ENCODE measurements at places on chromosomes 12 and 14.

DNA sequence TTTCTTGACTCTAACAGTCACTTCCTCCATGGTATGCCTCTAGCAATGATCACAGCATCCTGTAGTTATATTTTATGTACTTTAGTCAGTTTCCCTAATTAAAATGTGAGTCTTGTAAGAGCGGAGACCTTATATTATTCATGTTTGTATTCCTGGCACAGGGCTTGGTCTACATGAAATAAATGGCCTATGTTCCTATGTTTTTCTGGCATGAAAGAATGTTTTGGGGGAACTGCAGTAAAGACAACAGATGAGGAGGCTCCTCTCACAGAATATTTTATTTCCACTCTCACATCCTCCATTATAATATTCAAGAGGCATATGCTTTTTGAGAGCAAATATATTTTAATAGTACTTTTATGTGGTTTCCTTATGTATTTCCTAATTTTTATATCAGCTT, 429.8 kb upstream of the PDE3A start:
- no peak for DNase-seq
- no peaks in the 10 kb centered on the region for H3K36me3 ChIP-seq
- no peak overlapping the region for H3K27ac ChIP-seq
- no peak overlapping the region for H3K4me3 ChIP-seq
- no peaks in the 10 kb centered on the region for H3K27me3 ChIP-seq

DNA sequence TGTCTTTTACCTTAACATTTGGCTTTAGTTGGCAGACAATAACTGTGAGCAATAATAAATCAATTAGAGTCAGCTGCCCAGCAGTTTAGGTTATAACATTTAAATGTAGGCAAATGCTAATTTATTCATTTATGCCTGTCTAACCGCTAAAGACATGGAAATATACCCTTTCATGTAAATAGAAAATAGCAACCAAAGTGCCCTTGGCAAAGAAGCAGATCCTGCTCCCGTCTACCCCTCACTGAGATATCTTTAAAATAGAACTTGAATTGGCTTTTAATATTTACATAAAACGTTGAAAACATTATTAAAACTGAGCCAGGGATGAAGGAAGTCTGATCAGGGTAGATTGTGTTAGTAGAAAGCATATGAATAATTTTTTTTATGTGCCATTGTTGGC, 67.3 kb downstream of the ATP23 start:
- no peak for DNase-seq
- H3K4me1 ChIP-seq, result no peaks in the 10 kb centered on the region
- no peaks in the 10 kb centered on the region for H3K27me3 ChIP-seq
- H3K36me3 ChIP-seq, result no peaks in the 10 kb centered on the region
- H3K27ac ChIP-seq, result no peak overlapping the region

GRCh38 chr12:89506050-89506449, 18.5 kb downstream of the GALNT4 start:
- H3K27ac ChIP-seq, result no peak overlapping the region
- H3K27me3 ChIP-seq, result no peaks in the 10 kb centered on the region
- H3K4me1 ChIP-seq, result no peaks in the 10 kb centered on the region
- no peak for DNase-seq
- no peaks in the 10 kb centered on the region for H3K36me3 ChIP-seq

GRCh38 chr14:28987516-28987915, 220.9 kb downstream of the FOXG1 start:
- no peaks in the 10 kb centered on the region for H3K27me3 ChIP-seq
- no peak overlapping the region for H3K27ac ChIP-seq
- no peak overlapping the region for H3K4me3 ChIP-seq
- no peaks in the 10 kb centered on the region for H3K36me3 ChIP-seq
- no peak for DNase-seq

- H3K4me1 ChIP-seq, result no peaks in the 10 kb centered on the region
- DNase-seq, result no peak
- no peak overlapping the region for H3K4me3 ChIP-seq
- no peaks in the 10 kb centered on the region for H3K27me3 ChIP-seq
Measured at GRCh38 chr12:70268972-70269371, 25.7 kb downstream of the CNOT2 start.

GRCh38 chr12:64747695-64748094, 11.5 kb downstream of the GNS start:
- no peak for DNase-seq
- no peaks in the 10 kb centered on the region for H3K27me3 ChIP-seq
- H3K36me3 ChIP-seq, result no peaks in the 10 kb centered on the region
- no peak overlapping the region for H3K4me3 ChIP-seq
- H3K4me1 ChIP-seq, result no peaks in the 10 kb centered on the region

- H3K4me3 ChIP-seq, result peak overlapping the region; percentile 67
- H3K27me3 ChIP-seq, result no peaks in the 10 kb centered on the region
- H3K27ac ChIP-seq, result peak overlapping the region; percentile 97
- H3K4me1 ChIP-seq, result no peaks in the 10 kb centered on the region
- no peaks in the 10 kb centered on the region for H3K36me3 ChIP-seq
- no peak for DNase-seq
Measured at GRCh38 chr14:31205681-31206535, 1.7 kb downstream of the HECTD1 start.

- no peaks in the 10 kb centered on the region for H3K27me3 ChIP-seq
- no peak overlapping the region for H3K4me3 ChIP-seq
- H3K27ac ChIP-seq, result no peak overlapping the region
- no peaks in the 10 kb centered on the region for H3K4me1 ChIP-seq
- H3K36me3 ChIP-seq, result no peaks in the 10 kb centered on the region
- DNase-seq, result no peak
Measured at GRCh38 chr12:25692115-25693035, 139.3 kb upstream of the LMNTD1 start.

DNA sequence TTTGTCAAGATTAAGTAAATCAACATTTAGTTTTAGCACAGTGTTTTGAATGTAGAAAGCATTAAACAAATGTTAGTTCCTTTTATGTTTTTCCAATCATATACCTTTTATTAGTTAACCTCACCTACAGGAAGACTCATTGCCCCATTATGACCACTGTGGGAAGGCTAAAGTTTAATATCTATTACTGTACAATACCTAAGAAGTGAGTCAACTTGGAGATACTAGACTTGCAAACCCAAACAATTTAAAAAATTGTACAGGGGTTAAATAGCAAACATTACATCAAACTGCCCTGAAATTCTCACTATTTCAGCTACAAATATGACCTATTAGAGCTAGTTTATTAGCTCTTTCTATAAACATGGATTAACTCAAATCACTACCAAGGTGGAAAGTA, 8.6 kb upstream of the G2E3 start:
- H3K4me1 ChIP-seq, result no peaks in the 10 kb centered on the region
- H3K36me3 ChIP-seq, result no peaks in the 10 kb centered on the region
- no peak overlapping the region for H3K4me3 ChIP-seq
- no peaks in the 10 kb centered on the region for H3K27me3 ChIP-seq
- H3K27ac ChIP-seq, result no peak overlapping the region
- no peak for DNase-seq

DNA sequence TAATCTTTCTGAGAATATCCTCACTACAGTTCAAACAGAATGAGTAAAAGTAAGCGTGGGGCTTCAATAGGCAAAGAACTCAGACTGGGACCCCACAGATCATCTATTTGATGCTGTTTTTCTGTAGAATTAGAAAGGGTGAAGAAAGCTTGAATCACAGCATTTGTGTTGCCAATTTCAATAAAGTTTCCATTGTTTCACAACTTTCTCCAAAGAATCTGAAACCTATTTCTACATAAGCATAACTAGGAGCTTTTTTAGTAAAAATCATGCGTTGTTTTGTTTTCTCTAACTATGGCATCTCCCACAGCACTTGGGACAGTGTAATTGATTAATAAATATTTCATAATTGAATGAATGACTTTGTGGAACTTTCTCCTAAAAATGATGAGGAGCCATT, 16.7 kb upstream of the NEDD1 start:
- no peaks in the 10 kb centered on the region for H3K36me3 ChIP-seq
- H3K4me1 ChIP-seq, result no peaks in the 10 kb centered on the region
- H3K27ac ChIP-seq, result no peak overlapping the region
- H3K4me3 ChIP-seq, result no peak overlapping the region

DNA sequence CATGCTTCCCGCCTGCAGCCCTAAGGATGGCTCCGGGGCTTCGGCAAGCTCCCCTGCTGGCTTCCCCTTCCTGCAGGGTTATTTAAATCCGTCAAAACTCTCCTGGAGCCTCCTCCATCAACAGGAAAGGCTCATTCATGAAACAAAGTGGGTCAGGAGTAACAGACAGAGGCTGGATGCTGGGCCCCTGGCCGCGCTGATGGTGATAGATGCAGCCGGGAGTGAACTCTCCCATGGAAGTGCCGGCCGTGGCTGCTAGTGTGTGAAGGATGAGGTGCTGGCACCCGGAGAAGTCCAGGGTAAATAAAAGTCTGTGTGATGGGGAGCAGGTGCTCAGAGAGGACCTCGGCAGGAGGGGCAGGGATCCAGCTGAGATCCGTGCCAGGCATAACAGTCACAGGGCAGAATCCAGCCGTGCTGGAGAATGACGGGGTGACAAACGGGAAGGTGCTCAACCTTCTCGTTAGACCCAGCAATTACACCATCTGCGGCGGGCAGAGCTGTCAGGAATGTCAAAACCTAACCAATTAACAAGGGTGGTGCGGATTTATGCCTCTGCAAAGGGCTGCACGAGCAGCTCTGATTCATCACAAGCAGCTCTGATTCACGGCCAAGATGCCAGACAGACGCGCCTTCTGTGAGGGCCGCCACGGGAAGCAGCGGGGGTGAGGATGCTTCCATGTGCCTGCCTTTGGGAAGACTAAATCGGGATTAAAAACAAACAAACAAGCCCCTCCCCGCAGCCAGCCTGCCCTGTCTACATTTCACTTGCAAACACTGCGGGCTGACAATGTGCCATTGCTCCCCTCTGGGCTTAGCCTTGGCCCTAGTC, 55.6 kb downstream of the SYNE3 start:
- no peaks in the 10 kb centered on the region for H3K27me3 ChIP-seq
- H3K4me1 ChIP-seq, result peaks cover 8% of the 10 kb centered on the region
- H3K27ac ChIP-seq, result peak overlapping the region; percentile 44
- peak; percentile 60 for DNase-seq
- H3K36me3 ChIP-seq, result no peaks in the 10 kb centered on the region
- no peak overlapping the region for H3K4me3 ChIP-seq

DNA sequence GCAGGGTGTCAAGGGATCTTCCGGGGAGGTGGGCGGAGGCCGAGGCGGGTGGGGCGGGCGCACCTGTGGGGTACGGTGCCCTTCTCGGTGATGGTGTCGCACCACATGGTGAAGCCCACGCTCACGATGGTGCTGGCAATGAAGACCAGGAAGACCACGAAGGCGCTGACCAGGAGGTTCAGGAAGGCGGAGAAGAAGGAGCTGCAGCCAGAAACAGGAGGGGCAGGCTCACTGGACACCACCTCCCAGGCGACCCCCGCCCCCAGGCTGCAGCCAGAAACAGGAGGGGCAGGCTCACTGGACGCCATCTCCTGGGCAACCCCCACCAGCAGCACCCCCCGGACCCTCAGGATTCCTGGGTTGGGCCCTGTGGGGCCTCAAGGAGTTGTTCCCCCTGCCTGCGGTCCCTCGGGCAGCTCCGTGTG, 7.6 kb downstream of the TMEM179 start:
- no peak overlapping the region for H3K4me3 ChIP-seq
- DNase-seq, result no peak
- H3K4me1 ChIP-seq, result no peaks in the 10 kb centered on the region
- H3K27ac ChIP-seq, result no peak overlapping the region
- H3K36me3 ChIP-seq, result no peaks in the 10 kb centered on the region
- H3K27me3 ChIP-seq, result no peaks in the 10 kb centered on the region

DNA sequence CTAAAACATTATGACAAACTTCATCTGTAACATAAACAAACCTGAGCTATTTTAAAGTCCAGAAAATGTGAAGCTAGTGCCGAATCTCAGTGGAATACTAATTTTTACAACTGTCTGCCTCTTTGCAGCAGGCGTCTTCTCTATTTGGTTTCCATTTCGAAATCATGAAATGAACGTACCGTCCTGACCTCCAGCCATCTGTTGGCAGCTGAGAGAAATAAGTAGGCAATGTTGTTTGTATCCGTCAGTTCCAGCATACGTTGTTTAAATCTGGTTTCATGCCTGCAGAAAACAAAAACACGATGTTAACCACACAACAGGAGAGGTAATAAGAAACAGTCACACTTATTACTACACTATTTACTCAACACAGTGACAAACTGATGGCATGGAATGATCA, 54.3 kb upstream of the KCNJ8 start:
- H3K36me3 ChIP-seq, result no peaks in the 10 kb centered on the region
- peak overlapping the region; percentile 95 for H3K27ac ChIP-seq
- H3K27me3 ChIP-seq, result no peaks in the 10 kb centered on the region
- H3K4me3 ChIP-seq, result no peak overlapping the region

DNA sequence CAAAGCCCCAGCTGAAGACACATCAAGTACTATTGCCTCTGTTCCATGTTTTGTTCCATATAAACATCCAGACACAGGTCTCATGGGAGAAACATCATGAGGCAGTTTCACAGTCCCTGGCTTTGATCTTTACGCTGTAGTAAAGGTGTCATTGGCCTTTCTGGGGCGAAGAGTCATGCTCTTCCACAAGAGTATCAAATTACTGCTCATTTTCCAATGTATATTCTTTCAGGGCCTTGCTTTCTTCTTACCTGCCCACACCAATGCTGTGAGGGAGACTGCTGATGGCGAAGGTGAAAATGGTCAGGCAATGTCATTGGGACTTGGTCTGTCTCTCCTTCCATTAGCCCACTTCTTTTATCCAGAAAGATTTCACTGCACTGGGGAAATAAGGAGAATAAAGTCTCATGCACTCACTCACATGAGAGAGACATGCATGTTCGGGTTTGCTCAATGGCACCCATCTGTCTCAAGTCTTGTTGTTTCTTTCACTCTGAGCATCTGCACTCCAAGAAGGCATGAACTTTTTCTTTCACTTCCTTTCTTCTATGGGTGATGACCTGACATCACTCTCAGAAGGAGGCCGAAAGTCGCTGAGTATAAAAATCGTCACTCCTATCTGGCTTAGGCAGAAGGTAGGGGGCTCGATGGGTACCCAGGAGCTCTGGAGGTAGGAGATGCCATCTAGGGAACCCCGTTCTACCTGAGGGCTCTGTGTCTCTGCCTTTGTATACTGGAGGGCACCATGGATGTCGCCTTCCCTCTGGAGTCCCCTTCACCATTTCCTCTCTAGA, 1.3 kb upstream of the JDP2 start:
- no peaks in the 10 kb centered on the region for H3K4me1 ChIP-seq
- no peaks in the 10 kb centered on the region for H3K27me3 ChIP-seq
- H3K27ac ChIP-seq, result peak overlapping the region; percentile 88
- H3K36me3 ChIP-seq, result no peaks in the 10 kb centered on the region
- no peak overlapping the region for H3K4me3 ChIP-seq

GRCh38 chr12:53501615-53502181, 615 bp downstream of the TARBP2 start:
- H3K36me3 ChIP-seq, result no peaks in the 10 kb centered on the region
- H3K4me3 ChIP-seq, result peak overlapping the region; percentile 68
- no peaks in the 10 kb centered on the region for H3K27me3 ChIP-seq
- DNase-seq, result no peak
- peak overlapping the region; percentile 99 for H3K27ac ChIP-seq
- no peaks in the 10 kb centered on the region for H3K4me1 ChIP-seq

GRCh38 chr12:99063182-99063581, 418.1 kb downstream of the APAF1 start:
- no peaks in the 10 kb centered on the region for H3K4me1 ChIP-seq
- H3K27ac ChIP-seq, result no peak overlapping the region
- DNase-seq, result no peak
